ENCODE measurements at places on chromosomes 11 and 22. TPM values are rescaled to one million over a fixed set of nuclear protein-coding genes. Genes with fewer than 3 reads are reported as not detected.

CHRDL2 gene
- polyA plus RNA-seq, result not detected

IGF2 gene
- 9.6 TPM for polyA plus RNA-seq

SLC29A2 gene
- polyA plus RNA-seq, result 2.0 TPM

TCN2 gene
- 4.3 TPM for polyA plus RNA-seq

CBLIF gene
- 712 TPM for polyA plus RNA-seq

MRTFA gene
- 11.1 TPM for polyA plus RNA-seq

MPZL3 gene
- 7.2 TPM for polyA plus RNA-seq

LIN7C gene
- polyA plus RNA-seq, result 7.8 TPM

C11orf16 gene
- polyA plus RNA-seq, result not detected

RFPL1 gene
- polyA plus RNA-seq, result not detected

CD3D gene
- polyA plus RNA-seq, result 9.2 TPM

CREB3L1 gene
- polyA plus RNA-seq, result 59.3 TPM

GRCh38 chr11:120578596-120579154 is 67.1 kb downstream of the GRIK4 start:
- no peak for DNase-seq

GRCh38 chr11:44083906-44084305 is 11.6 kb upstream of the EXT2 start:
- no peak for DNase-seq

DNA sequence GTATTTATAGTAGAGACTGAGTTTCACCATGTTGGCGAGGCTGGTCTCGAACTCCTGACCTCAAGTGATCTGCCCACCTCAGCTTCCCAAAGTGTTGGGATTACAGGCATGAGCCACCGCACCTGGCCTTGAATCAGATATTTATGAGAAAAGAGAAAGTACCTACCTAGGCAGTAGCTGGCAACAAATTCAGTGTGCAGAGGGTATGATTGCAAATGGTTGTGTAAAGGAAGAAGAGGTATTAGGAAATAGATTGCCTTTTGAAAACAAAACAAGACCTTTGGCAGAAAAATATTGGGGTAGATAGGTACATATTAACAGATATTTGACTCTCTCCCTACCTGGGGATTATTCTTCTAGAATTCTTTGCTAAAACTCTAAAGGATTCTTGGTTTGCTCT is 38.5 kb upstream of the LIN7C start:
- DNase-seq, result no peak

DNA sequence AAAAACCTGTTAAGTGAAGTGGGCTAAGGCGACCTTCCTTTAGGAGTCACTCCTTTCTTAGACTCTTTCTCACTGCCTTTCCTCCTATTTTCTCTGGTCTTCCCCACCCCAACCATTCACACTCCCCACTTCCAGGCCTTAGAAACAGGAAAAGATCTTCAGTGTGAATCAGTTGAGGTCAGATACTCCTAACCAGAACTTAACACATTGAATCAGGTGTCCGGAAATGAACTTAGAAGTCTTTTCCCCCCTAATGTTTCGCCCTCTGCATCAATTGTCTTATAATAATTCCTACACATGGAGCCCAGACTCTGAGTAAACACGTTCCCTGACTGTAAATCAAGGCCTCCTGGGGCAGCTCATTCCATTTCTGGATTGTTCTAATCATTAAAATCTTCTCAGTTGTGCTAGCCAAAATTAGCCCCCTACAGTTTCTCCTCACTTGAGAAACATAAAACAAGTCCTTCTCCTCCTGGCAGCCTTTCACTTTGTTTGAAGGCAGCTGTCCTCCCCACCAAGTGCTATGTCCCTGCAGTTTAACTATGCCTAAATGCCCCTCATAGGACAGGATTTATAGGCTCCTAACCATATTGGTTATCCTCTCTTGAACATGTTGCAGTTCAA is 32.7 kb upstream of the USP47 start:
- DNase-seq, result no peak

- DNase-seq, result peak; percentile 82
These were observed 113.8 kb downstream of the NECTIN1 start for GRCh38 chr11:119615003-119615881.

- DNase-seq, result no peak
These were observed 1.7 kb upstream of the TUT1 start for GRCh38 chr11:62592989-62593421.

GRCh38 chr22:42331014-42331413 is 60.6 kb upstream of the TCF20 start:
- no peak for DNase-seq

- no peak for DNase-seq
These were observed 1185.5 kb downstream of the FAM181B start for GRCh38 chr11:81548123-81548522.

- peak; percentile 22 for DNase-seq
These were observed 35.0 kb upstream of the TP53I11 start for GRCh38 chr11:44985721-44986120.

GRCh38 chr22:22870577-22871404 is 16.8 kb upstream of the IGLL5 start:
- no peak for DNase-seq

- peak; percentile 52 for DNase-seq
These were observed 532 bp upstream of the VSIG2 start for GRCh38 chr11:124752471-124753102.

DNA sequence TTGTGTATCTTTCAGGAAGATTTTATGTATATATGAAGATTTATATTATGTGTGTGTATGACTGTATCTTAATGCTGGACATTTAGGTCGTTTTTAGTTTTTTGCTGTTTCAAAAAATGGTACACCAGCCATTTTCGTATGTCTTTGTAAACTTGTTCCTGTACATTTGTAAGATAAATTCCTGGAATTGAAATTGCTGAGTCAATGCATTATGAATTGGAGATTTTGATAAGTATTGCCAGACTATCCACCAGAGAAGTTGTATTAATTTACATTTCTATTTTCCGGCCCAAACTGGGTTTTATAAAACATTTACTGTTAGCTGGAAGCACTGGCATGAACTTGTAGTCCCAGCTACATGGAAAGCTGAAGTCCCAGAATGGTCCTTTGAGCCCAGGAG is 24.6 kb downstream of the MRPL48 start:
- DNase-seq, result no peak

- DNase-seq, result no peak
These were observed 89.3 kb downstream of the NAT10 start for GRCh38 chr11:34194576-34195335.

GRCh38 chr11:95697614-95698408 is 91.8 kb downstream of the FAM76B start:
- no peak for DNase-seq

- peak; percentile 75 for DNase-seq
These were observed 149.8 kb downstream of the CCDC34 start for GRCh38 chr11:27213232-27213660.

DNA sequence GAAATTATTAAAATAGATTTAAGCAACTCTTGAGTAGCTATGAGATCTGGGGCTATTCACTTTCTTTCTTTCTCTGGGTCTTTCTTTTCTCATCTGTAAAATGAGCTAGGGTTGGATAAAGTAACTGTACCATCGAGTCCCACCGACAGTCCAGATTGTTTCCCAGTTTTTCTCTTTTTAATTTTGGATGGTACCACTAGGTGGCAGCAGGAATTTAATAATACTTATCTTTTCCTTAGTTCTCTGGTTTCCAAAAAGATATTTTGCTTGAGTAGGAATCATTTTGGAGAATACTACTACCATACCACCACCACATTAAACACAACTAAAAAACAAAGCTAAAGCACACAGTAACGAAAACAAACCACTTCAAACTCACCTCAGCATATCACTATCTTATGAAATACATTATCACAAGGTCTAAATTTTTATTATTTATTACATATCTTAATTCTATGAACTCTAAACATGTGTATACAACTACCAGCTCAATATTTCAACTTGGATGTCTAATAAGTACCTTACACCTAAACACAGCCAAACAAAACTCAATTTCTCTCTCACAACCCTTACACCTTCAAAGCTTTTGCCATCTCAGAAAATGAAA is 584.0 kb downstream of the KCNA4 start:
- no peak for DNase-seq

DNA sequence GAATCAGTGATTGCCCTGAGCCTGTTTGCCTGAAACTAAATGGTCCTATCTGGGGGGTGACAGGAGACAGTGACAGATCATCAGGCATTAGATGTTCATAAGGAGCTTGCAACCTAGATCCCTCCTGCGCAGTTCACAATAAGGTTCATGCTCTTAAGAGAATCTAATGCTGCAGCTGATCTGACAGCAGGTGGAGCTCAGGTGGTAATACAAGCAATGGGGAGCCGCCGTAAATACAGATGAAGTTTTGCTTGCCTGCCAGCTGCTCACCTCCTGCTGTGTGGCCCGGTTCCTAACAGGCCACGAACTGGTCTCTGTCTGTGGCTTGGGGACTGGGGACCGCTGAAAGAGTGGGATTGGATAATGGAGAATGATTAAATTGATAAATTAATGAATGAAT is 14.0 kb downstream of the NOX4 start:
- peak; percentile 48 for DNase-seq

DNA sequence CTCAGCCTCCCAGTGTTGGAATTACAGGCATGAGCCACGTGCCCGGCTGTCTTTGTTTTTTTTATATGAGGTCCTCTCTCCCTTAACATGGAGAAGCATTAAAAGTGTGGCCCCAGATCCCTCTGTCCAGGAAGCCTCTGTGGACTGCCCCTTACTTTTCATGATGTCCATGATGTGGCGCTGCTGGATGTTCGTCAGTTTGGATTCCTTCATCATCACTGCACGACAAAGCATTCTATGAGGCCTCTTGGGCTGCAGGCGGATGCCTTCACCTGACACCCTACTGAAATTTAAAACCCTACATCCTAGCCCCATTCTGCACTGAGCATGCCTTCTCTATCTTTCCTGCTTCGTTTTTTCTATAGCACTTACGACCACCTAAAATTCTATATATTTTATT is 2.1 kb downstream of the C22orf23 start:
- DNase-seq, result no peak

- no peak for DNase-seq
These were observed 868.6 kb downstream of the METTL15 start for GRCh38 chr11:28976801-28977145.

- DNase-seq, result no peak
These were observed 34.8 kb downstream of the CELSR1 start for GRCh38 chr22:46502440-46503175.

DNA sequence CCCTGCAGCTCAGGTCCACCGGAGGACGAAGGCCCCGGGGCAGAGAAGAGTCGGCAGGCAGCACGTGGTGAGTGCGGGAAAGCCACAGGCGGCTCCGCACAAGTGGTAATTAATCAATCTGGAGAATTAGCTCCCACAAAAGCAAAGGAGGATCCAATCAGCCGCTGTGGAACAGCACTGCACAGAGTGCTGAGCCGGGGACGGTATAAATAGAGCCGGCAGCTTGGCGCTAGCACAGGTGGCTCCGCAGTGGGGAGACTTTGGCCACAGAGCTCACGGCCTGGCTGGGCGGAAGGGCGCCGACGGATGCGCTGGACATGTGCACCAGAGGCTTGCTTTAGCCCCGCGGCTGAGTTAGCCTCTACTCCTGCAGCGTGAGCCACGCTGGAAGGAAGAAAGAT is 48.9 kb downstream of the IGSF9B start:
- DNase-seq, result no peak

DNA sequence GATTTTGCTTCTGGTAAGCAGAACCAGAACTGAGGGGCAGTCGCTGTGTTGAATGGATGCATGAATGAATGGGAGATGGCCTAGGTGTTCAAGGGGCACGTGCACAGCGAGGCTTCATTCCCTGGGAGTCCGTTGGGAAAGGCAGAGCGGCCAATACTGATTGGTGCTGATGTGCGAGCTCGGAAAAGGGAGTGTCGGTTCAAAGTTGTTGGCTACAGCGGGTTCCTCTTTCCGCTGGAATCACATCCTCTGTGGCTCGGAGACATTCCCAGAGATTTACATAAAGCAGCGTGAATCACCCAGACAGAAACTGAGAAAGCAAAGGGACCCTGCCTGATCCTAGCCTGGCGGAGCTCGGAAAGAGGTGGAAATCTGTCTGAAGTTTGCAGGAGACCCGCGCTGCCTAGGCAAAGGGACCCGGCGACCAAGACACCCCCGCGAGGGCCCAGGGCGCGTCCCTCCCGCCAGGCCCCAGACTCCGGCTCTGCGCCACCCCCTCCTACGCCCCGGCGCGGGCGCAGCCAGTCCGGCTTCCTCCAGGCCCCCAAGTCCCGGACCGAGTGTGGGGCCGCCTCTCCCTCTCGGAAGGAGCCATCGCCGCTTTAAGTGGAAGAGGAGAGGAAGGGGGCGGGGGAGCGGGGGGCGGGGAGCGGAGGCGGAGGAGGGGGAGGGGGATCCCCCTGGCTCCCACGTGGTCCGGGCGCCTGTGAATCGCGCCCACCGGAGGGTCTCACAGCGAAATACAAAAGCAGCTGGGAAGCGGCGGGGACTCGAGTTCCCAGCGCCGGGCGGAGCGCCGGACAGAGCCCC is at the start of gene FJX1:
Gene FJX1 (plus strand): TSS at position 774 of the 810 bp plus-strand sequence. CDS start 177 bp downstream, outside the sequence.
- no peak for DNase-seq

- no peak for DNase-seq
These were observed 657 bp downstream of the ELMOD1 start for GRCh38 chr11:107591378-107592230.

- DNase-seq, result no peak
These were observed at the start of gene OR8G1 for GRCh38 chr11:124240621-124241397. Gene OR8G1, plus strand, starts transcription at chr11:124241095. Its CDS starts 8,581 bp downstream, at chr11:124249676.

- DNase-seq, result no peak
These were observed 32.5 kb downstream of the PPP2R1B start for GRCh38 chr11:111733611-111734088.

DNA sequence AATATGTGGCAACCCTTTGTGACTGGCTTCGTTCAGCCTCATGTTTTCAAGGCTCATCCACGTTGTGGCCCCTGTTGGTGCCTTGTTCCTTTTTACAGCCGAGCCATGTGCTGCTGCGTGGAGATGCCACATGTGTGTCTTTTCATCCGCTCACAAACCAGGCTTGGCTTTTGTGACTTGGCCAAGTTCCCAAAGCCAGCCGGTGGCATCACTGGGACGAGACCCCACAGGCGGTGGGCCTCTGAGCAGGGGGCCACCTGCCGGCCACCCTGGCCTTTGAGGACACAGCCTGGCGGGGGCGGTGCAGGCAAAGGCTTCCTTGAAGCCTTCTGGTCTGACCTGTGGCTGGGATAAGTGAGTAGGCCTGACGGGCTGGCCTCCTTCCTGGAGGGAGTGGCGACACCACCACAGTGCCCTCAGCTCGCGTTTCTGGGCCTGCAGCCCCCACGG is 10.5 kb downstream of the GRK2 start:
- DNase-seq, result peak; percentile 59
